Amygdala (tissue), 56 donors: ENCODE measurements at places on chromosomes 7 and 10.

DNA sequence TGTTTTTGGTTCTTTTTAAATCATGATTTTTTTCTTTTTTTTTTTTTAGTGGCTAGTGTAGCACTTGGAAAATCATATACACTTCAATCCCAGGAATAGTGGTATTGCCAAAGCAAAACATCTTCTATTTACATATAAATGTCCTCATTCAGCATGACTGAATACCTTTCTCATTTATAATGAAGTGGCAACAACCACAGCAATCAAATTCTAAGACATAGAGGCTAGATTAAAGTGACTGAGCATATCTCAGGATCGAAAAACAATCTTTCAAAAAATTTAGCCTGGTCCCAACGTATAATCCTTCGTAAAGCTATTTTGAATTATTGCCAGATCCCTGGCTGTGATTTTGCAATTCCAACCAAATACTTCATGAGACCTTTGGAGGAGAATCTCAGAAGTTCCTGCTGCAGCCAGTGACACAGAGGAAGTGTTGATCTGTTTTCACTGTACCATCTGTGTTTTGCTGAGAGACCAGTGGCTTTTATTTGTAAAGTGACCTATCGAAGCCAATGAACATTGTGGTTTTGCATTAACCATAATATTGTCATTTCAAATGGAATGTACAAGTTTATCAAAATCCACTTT, 29.8 kb upstream of the SP8 start:
- DNase-seq, result no peak

GRCh38 chr7:43803865-43804264, 45.4 kb downstream of the BLVRA start:
- DNase-seq, result no peak

GRCh38 chr10:71691405-71691804, 28.2 kb downstream of the C10orf105 start:
- DNase-seq, result no peak

GRCh38 chr10:17904564-17904963, 47.2 kb upstream of the SLC39A12 start:
- DNase-seq, result no peak

GRCh38 chr7:531777-532176, 12.1 kb upstream of the PDGFA start:
- DNase-seq, result no peak
